ENCODE measurements at places on chromosomes 4 and X. TPM values are rescaled to one million over a fixed set of nuclear protein-coding genes. Genes with fewer than 3 reads are reported as not detected.

The CLIC2 gene
- total RNA-seq, result 0.49 TPM

GRCh38 chrX:40267334-40268187 lies 169.8 kb upstream of the BCOR start:
- H3K4me1 ChIP-seq, result peaks cover 2% of the 10 kb centered on the region
- no peaks in the 10 kb centered on the region for H3K27me3 ChIP-seq
- DNase-seq, result no peak
- H3K27ac ChIP-seq, result no peak overlapping the region
- no peaks in the 10 kb centered on the region for H3K36me3 ChIP-seq

The NOX1 gene
- not detected for total RNA-seq

DNA sequence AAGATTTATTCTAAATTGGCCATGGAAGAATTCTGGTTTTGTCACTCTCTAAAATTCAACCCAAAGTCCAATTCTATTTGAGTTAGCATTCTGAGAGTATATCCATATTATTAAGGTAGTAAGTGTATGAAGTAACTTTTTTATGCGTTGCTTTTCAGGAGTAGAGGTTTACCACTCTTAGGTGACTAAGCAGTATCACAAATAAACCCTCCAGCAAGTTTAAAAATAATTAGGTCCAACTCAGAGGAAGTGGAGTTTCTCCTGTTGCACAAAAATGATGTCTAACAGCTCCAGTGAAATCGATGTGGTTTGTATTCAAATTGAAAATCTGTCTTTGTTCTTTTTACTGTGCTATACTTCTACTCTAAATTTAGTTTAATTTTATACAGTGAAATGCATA lies 6.6 kb downstream of the SCML1 start:
- H3K36me3 ChIP-seq, result no peaks in the 10 kb centered on the region
- H3K27ac ChIP-seq, result no peak overlapping the region
- H3K4me1 ChIP-seq, result peaks cover 33% of the 10 kb centered on the region
- H3K27me3 ChIP-seq, result no peaks in the 10 kb centered on the region
- no peak for DNase-seq

The MAGEC3 gene
- not detected for total RNA-seq

The FRG2 gene
- 0.14 TPM for total RNA-seq

DNA sequence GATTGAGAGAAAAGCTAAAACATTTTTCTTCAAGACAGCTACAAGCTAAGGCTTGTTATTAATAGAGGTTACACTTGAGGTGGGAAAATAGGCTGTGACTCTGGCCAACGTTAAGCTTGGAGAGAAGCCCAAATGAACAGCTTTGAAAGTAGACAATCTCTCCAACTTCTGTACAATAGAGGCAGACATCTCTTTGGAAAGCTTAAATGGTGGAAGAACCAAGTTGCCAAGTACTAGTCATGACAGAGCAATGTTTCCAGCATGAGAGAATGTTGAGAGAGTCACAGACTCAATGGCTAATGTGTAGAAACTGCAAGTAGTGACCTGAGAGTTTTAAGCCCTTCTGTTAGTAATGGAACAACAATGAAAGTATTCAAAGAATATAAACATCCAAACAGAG lies 298.1 kb downstream of the INPP4B start:
- no peaks in the 10 kb centered on the region for H3K27me3 ChIP-seq
- peaks cover 22% of the 10 kb centered on the region for H3K4me1 ChIP-seq
- no peak overlapping the region for H3K27ac ChIP-seq
- no peak for DNase-seq

- no peaks in the 10 kb centered on the region for H3K27me3 ChIP-seq
- peaks cover 45% of the 10 kb centered on the region for H3K4me1 ChIP-seq
- peak overlapping the region; percentile 96 for H3K27ac ChIP-seq
- H3K4me3 ChIP-seq, result peak overlapping the region; percentile 86
Observed at GRCh38 chr4:143186649-143187048, 1.9 kb downstream of the USP38 start.

The FAM47E gene
- total RNA-seq, result not detected

- no peaks in the 10 kb centered on the region for H3K4me1 ChIP-seq
- H3K27ac ChIP-seq, result no peak overlapping the region
- no peak for DNase-seq
- H3K27me3 ChIP-seq, result no peaks in the 10 kb centered on the region
Observed at GRCh38 chr4:157035471-157035870, 40.5 kb upstream of the GLRB start.

DNA sequence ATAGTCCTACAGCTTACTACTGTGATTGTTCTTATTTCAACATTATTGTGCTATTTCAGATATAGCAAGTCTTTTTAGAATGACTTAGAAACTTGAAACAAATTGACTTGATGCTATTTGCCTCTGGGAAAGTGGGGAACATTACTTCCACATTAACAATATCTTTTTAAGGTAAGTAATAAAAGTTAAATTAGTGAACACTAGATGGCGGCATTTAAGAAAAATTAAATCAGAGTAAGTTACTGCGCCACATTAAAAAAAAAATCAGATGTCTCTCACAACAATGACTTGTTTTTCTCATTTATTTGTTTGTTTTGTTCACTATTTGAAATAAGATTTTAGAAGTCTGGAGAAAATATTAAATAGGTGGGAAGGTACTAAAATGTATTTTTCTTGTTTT lies 1026.9 kb upstream of the SLIT2 start:
- no peaks in the 10 kb centered on the region for H3K27me3 ChIP-seq
- no peak overlapping the region for H3K4me3 ChIP-seq
- no peaks in the 10 kb centered on the region for H3K4me1 ChIP-seq
- no peak overlapping the region for H3K27ac ChIP-seq
- no peaks in the 10 kb centered on the region for H3K36me3 ChIP-seq
- DNase-seq, result no peak

The N4BP2 gene
- total RNA-seq, result 17.6 TPM

- peak overlapping the region; percentile 96 for H3K27ac ChIP-seq
- H3K27me3 ChIP-seq, result no peaks in the 10 kb centered on the region
- DNase-seq, result no peak
- H3K4me3 ChIP-seq, result peak overlapping the region; percentile 51
- peaks cover 60% of the 10 kb centered on the region for H3K36me3 ChIP-seq
Observed at GRCh38 chr4:108110450-108110849, 58.3 kb downstream of the LEF1 start.

DNA sequence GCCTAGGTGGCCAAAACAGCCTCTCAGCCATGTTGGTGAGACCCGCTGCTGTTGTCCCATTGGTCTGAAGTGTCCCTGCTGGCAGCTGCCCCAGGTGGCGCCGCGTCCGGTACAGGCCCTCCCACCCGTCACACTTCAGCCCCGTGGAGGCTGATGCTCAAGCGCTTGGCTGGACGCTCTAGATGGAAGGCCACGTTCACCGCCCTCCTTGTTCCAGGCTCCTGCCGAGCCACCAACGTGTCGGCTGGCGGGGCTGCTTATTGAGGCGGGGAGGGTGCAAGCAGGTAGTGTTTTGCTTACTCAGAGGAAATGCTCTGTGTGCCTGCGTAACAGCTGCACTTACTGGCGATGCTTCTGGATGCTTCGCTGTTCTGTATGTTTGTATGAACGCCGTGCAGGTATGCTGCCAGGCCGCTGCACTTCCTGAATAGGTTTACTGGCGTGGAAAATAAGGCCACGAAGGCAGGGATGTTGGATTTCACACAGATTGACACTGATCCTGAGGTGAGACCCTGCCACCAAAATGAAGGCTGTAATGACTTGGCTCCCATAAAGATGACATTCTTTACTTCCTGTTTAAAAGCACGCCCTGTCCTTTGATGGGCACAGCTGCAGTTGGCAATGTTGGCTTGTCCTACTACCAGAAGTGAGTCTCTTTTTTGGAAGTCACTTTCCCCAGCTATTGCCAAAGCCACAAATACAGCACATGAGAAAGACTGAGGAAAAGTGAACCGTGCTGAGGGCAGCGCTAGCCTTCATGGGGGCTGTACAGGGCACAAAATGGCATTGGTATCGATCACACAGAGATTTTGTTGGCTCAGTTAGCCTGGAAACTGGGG lies 21.0 kb upstream of the CLCN4 start:
- DNase-seq, result no peak
- H3K36me3 ChIP-seq, result no peaks in the 10 kb centered on the region
- H3K27ac ChIP-seq, result no peak overlapping the region

- peaks cover 54% of the 10 kb centered on the region for H3K36me3 ChIP-seq
- H3K4me3 ChIP-seq, result no peak overlapping the region
- peak overlapping the region; percentile 84 for H3K27ac ChIP-seq
- peaks cover 44% of the 10 kb centered on the region for H3K4me1 ChIP-seq
- DNase-seq, result peak; percentile 45
- no peaks in the 10 kb centered on the region for H3K27me3 ChIP-seq
Observed at GRCh38 chr4:48064349-48064748, 47.8 kb downstream of the NIPAL1 start.

The DCAF4L1 gene
- total RNA-seq, result 0.26 TPM

DNA sequence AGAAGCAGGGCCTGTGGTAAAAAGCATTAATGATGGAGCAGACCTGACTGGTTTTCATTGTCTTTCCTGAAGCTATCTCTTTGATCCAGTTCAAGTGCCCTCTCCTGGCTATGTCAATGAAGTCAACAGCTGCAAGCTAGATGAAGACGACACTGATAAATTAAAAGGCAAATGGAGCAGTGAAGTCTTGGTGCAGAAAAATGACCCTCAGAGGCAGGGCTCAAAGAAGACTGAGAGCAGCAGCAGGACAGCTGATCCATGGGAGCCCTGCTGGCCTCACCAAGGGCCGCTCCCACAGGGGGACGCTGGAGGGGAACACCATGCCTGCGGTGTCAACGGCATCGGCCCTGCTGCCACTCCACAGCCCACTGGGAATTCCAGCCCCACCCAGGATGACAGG lies 96.2 kb downstream of the RELL1 start:
- H3K27me3 ChIP-seq, result peaks cover 4% of the 10 kb centered on the region
- no peaks in the 10 kb centered on the region for H3K4me1 ChIP-seq

GRCh38 chr4:137601934-137602333 lies 69.6 kb upstream of the PCDH18 start:
- no peaks in the 10 kb centered on the region for H3K4me1 ChIP-seq
- H3K4me3 ChIP-seq, result no peak overlapping the region
- H3K36me3 ChIP-seq, result no peaks in the 10 kb centered on the region
- no peak overlapping the region for H3K27ac ChIP-seq
- DNase-seq, result no peak
- H3K27me3 ChIP-seq, result no peaks in the 10 kb centered on the region

DNA sequence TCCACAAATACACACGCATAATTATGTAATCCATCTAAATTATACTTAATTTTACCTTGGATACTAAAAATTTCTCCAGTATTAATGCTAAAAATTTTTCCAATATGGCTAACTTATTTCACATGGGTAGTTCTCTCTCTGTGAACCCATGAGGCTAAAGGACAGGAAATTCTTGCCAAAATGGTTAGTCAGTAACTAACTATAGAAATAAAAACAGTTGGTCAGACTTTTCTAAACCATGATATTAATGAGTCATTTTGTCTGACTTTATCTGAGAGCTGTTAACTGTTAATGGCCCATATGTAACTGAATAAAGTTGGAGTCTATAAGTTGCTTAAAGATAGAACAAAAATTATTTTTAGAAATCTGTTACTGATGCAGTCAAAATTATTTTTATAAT lies 549.4 kb downstream of the TLL1 start:
- no peak overlapping the region for H3K4me3 ChIP-seq
- H3K27ac ChIP-seq, result no peak overlapping the region
- no peaks in the 10 kb centered on the region for H3K36me3 ChIP-seq
- H3K27me3 ChIP-seq, result no peaks in the 10 kb centered on the region

DNA sequence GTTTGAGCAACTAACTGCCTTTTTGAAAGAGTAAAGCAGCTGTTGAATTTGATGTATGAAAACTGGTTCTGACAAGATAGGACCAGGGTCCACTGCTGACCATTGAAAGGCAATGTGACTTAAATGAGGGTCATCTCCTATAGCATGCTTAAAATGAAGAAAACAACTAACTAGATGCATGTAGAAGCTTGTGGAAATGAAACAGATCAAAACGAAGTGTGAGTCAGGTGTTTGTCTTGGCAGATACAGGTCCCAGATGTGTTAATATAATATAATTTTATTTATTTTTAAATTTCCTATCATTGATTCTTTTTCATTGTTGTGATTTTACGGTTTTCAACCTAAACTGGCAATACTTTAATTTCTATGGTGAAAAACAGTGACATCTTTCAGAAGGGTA lies 83.6 kb downstream of the ATOH1 start:
- no peaks in the 10 kb centered on the region for H3K4me1 ChIP-seq
- no peaks in the 10 kb centered on the region for H3K36me3 ChIP-seq

The CRLF2 gene
- 0.52 TPM for total RNA-seq

DNA sequence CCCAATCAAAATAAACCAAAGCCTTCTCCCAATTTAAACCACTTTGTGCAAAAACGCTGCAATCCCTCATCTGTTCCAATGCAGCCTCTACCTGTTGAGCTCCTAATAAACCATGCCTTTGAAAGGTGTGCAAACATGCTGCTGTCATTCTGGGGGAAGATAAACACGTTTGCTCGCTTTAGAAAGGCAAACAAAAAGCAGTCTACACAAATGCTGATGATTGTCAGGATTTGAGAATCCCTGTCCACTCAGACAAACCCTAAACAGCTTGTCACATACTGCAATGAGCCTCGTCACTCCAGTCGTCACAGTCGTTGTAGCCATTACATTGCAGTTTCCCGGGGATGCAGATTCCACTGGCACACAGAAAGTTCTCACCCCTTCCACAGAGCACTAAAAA lies 145.2 kb downstream of the CORIN start:
- no peaks in the 10 kb centered on the region for H3K36me3 ChIP-seq
- H3K4me1 ChIP-seq, result no peaks in the 10 kb centered on the region
- H3K27ac ChIP-seq, result no peak overlapping the region
- no peak overlapping the region for H3K4me3 ChIP-seq
- H3K27me3 ChIP-seq, result peaks cover 6% of the 10 kb centered on the region
- no peak for DNase-seq

- no peaks in the 10 kb centered on the region for H3K27me3 ChIP-seq
- no peak overlapping the region for H3K4me3 ChIP-seq
- H3K4me1 ChIP-seq, result no peaks in the 10 kb centered on the region
- DNase-seq, result no peak
- no peaks in the 10 kb centered on the region for H3K36me3 ChIP-seq
- no peak overlapping the region for H3K27ac ChIP-seq
Observed at GRCh38 chr4:130591091-130591490, 1495.1 kb downstream of the C4orf33 start.

GRCh38 chrX:32170481-32170880 lies 1040.9 kb downstream of the DMD start:
- H3K36me3 ChIP-seq, result no peaks in the 10 kb centered on the region
- H3K27ac ChIP-seq, result no peak overlapping the region
- H3K4me3 ChIP-seq, result no peak overlapping the region
- no peak for DNase-seq

- H3K4me1 ChIP-seq, result no peaks in the 10 kb centered on the region
- no peak overlapping the region for H3K4me3 ChIP-seq
- H3K27ac ChIP-seq, result no peak overlapping the region
- peaks cover 11% of the 10 kb centered on the region for H3K27me3 ChIP-seq
- H3K36me3 ChIP-seq, result no peaks in the 10 kb centered on the region
Observed at GRCh38 chr4:41815473-41815872, 66.9 kb upstream of the PHOX2B start.

GRCh38 chr4:85423431-85423830 lies 51.5 kb upstream of the ARHGAP24 start:
- no peaks in the 10 kb centered on the region for H3K27me3 ChIP-seq
- no peak overlapping the region for H3K4me3 ChIP-seq
- DNase-seq, result no peak
- no peaks in the 10 kb centered on the region for H3K4me1 ChIP-seq
- no peaks in the 10 kb centered on the region for H3K36me3 ChIP-seq

GRCh38 chr4:47010912-47011446 lies 17.6 kb upstream of the GABRA4 start:
- peaks cover 14% of the 10 kb centered on the region for H3K4me1 ChIP-seq
- peaks cover 2% of the 10 kb centered on the region for H3K36me3 ChIP-seq

Data from activated naive CD8-positive, alpha-beta T cell treated with anti-CD3 and anti-CD28 coated beads for 36 hours (primary cell).